ENCODE measurements at places on chromosomes 16 and 17.

- DNase-seq: no peak
These were observed 2.4 kb downstream of the APOBR start for GRCh38 chr16:28496844-28497243.

- DNase-seq: no peak
These were observed at the start of gene WFIKKN1 for GRCh38 chr16:630815-631405. TSS of gene WFIKKN1 (plus strand) at chr16:630985. CDS start at chr16:631254, 269 bp downstream.

- peak; percentile 79 for DNase-seq
These were observed 21.8 kb upstream of the ASGR2 start for GRCh38 chr17:7136266-7136877.

- DNase-seq: no peak
These were observed 113.8 kb downstream of the OR1D5 start for GRCh38 chr17:2949469-2950044.

DNA sequence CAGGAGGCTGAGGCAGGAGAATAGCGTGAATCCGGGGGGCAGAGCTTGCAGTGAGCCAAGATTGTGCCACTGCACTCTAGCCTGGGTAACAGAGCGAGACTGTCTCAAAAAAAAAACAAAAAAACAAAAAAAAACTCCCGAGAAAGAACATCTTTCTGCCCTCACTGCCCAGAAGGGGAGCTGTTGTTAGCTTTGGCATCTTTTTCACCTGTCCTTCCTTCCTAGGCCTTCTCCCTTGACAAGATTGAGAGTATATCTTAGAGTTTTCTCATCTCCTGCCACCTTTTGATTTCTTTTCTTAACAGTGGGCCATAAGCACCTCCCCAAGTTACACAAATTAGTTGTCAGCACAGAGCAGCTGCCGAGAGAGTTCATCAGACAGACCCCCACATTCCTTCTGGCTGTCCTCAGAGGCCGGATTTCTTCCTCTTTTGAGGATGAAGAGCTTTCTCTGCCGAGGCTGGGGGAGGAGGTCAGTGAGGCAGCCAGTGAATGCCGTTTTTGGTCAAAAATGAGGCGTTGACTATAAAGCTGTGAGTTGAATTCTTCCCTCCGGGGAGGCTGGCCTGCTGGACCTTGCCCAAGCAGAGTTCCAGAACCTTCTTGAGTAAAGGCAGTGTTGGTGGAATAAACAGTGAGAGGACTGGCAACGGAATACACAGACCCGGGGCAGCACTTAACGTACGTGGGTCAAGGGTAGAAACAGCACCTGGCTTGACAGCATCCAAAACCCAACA lies 127.0 kb downstream of the ABCC6 start:
- DNase-seq: no peak

DNA sequence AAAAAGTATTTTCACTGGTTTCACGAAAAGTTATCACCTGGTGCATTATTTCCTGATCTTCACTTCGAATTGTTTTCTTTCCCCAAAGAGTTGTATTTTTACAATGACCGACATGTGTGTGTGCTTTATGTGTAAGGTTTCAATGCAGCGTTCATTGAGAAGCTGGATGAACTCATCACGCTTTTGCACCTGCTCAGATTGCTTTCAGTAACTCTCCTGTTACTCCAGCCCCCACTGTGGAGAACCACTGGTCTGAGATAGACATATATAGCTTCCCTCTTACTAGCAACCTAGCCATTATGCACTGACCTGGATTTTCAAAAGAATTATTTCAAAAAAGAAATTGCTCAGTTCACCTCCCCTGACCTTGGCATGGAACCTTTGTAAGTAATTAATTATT lies 178.3 kb upstream of the CHMP6 start:
- no peak for DNase-seq

DNA sequence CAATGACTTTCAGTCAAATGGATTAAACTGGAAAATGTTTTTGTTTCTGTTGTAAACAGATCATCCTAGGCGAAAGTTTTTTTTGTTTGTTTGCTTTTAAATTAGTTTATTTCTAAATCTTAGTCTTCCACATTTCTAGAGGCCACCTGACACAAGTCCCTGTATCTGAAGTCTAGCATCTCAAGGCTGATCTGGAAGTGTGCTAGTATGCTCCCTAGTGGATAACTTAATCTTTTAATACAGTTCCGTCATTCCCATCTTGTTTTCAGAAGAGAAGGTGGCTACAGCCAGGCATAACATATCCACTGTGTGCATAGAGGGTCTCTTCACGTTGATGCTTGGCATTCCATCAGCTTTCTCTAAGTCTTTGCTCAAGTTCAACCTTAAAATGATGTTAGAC lies 7.6 kb downstream of the IFT20 start:
- no peak for DNase-seq

DNA sequence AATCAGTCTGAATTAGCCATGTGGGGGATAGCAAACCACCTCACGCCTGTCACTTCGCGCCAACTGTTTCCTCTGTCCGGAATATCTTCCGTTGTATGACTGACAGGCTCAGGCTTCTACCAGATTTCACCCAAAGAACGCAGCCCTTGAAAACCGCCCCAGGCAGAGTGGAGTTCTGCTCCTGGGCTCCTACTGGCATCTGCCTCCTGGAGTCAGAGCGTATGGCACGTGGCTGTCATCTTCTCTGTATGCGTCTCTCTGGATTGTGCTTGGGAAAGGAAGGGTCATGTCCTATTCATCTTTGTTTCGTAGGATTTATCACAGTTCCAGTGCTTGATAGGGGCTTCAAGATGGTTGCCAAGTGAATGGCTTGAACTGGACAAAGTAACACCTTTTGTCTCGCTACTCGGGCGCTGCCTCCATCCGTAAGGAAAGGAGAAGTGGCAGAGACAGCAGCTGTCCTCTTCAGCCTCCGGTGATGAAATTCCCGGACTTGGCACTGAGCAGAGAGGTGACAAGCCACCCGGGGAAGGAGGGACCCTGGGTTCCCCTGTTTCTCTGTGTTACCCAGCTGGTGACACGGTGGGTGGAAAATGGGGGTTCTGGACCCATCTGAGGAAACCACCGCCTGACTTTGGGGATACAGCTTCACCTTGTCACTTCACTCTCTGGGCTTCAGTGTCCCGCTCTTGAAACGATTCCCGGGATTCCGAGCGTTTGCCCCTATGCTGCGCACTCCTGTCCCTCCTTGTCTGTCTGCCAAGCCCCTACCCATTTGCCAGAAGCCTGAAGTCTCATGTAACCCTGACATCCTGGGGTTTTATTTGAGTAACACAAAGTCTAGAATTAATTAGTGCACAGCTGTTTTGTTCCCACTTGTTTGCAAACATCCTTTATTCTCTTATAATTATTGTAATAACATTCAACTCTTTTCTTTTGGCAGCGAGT lies 13.9 kb downstream of the KIAA0513 start:
- DNase-seq: no peak

GRCh38 chr17:4358154-4358553 lies 8.3 kb downstream of the UBE2G1 start:
- no peak for DNase-seq

DNA sequence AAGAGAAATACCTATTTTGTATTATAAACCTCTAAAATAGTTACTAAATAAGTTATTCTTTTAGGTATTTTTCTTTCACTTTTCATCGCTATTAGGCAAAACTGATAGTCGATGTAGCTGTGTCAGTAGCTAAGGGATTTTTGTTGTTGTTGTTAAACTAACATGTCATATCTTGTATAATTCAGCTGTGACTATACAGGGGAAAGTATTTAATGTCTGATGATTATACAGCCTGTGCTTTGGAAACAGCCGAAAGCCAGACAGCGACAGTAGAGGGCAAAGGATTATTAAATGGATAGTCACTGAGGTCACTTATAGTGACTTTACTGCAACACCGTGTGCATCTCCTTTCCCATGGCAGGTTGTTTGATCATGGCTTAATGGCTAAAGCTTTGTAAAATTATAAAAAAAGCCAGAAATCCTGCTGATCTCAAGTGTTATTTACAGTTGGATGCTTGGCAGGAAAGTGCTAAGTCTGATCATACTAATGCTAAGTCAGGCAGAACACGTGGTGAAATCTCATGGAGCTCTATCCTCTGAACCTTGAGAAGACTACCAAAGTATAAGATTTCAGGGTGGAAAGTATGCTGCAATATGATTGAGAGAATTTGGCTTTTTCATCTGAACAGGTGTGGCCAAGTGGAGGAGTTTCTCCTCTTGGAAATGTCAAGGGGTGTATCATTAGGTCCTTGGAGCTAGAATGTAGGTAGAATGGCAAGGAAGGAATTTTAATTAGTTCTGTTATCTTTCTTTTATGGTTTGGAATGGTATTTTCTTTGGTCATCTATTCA lies 88.4 kb downstream of the FTO start:
- no peak for DNase-seq

GRCh38 chr17:80229011-80229410 lies 8.8 kb downstream of the SLC26A11 start:
- DNase-seq: no peak

GRCh38 chr17:21177401-21177800 lies 36.6 kb downstream of the TMEM11 start:
- DNase-seq: peak; percentile 5

DNA sequence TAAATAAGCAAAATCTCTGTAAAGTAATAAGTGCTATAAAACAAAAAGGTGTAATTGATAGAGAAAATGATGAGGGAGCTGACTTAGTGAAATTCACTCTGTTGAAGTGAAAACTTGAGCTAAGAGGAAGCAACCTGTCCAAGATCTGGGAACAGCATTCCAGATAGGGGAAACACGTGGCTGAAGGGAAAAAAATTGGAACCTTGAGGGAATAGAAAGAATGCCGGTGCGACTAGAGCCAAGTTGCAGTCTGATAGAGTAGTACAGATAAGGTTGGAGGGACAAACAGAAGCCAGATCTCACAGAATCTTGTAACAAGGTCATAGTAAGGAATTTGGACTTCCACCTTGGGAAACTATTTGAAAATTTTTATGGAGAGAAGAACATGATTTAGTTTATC lies 623 bp upstream of the DDX52 start:
- no peak for DNase-seq
